ENCODE measurements at places on chromosomes 2 and 18. TPM values are rescaled to one million over a fixed set of nuclear protein-coding genes. Genes with fewer than 3 reads are reported as not detected.

DNA sequence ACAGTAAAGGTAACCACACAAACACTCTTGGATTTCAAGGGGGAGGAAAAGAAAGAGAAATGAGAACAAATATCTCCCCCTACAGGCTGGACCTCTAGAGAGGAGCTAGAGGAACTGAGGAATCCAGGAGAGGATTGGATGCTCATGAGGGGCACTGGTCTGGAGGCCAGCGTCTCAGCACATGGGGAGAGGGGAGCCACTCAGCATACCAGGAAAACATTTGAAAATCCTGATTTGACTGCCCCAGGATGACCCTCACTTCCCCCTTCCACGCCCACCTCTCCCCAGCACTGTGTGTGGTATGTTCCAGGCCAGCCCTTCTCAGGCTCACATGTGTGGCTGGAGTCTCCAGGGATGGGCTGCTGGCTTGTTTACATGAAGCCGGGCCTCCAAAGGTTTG, 396.8 kb upstream of the ID2 start:
- H3K36me3 ChIP-seq: peaks cover 4% of the 10 kb centered on the region
- H3K4me1 ChIP-seq: peaks cover 5% of the 10 kb centered on the region
- H3K27me3 ChIP-seq: no peaks in the 10 kb centered on the region
- H3K4me3 ChIP-seq: no peak overlapping the region
- no peak overlapping the region for H3K27ac ChIP-seq
- DNase-seq: no peak

SP5 gene
- not detected for total RNA-seq

EMILIN1 gene
- total RNA-seq: 0.56 TPM

DNA sequence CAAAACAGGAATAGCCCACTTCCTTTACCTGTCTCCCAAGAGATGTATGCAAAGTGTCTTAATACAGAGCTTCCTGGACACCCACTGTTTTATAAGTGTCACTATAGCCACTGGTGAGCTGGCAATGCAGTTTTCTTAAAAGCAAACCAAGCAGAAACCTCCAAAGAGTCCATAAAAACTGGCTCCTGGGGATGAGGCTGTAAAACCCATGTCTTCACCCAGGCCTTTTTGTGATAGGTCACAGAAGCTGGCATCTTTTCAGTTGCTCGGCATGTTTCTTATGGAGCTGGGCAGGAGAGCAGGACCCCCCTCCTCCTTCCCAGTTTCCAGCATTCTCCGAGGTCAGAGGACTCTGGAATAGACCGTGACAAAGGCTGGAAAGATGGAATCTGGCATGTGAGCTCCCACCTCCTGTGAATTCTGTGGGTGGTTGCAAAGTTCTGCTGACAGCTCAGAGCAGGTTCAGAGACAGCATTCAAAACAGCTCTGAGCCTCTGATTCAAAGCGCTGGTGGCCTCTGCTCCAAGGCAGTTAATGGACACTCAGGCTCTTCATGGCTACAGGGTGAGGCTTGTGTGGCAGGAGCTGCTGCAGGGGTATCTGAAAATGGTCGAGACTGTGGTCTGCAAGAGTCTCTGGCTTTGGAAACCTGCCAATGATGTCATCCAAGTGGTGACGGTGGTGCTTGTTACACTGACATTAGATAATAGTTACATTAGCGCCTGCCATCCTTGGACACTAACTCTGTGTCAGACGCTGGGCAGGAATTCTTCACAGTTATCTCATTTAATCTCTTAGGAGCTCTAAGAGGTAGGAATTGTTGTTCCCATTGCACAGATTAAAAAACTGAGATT, 283.4 kb downstream of the CLIP4 start:
- no peak overlapping the region for H3K27ac ChIP-seq
- H3K36me3 ChIP-seq: no peaks in the 10 kb centered on the region
- peaks cover 5% of the 10 kb centered on the region for H3K27me3 ChIP-seq

ZNF513 gene
- total RNA-seq: 14.3 TPM

DNA sequence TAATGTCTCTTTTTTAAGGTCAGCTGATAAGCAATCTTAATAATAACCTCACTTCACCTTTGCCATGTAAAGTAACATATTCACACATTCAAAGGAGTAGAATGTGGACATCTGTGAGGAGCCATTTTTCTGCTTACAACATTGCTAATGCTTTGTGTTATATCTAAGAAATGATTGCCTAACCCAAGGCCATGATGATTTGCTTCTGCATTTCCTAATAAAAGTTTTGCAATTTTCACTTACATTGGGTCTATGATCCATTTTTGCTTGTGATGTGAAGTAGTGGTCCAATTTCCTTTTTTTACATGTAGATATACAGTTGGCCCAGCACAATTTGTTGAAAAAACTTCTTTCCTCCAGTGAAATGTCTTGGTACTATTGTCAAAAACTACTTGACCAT, 22.0 kb downstream of the RELCH start:
- no peak for DNase-seq
- H3K36me3 ChIP-seq: peaks cover 47% of the 10 kb centered on the region
- H3K27me3 ChIP-seq: no peaks in the 10 kb centered on the region

All from activated CD4-positive, alpha-beta T cell treated with anti-CD3 and anti-CD28 coated beads, Interleukin-2, amount 10 ng/mL, durations not matched to agents 7 days and 5 days (primary cell).